CD4-positive, CD25-positive, alpha-beta regulatory T cell (primary cell): ENCODE measurements at places on chromosomes 5 and 9. TPM values are rescaled to one million over a fixed set of nuclear protein-coding genes. Genes with fewer than 3 reads are reported as not detected.

GRCh38 chr5:17216974-17217492 is 398 bp upstream of the BASP1 start:
- no peak for DNase-seq

Gene TAF1L
- polyA plus RNA-seq = not detected

GRCh38 chr9:92385477-92385876 is 18.9 kb downstream of the OGN start:
- no peak for DNase-seq

- DNase-seq = no peak
Observed at GRCh38 chr5:176133877-176134276, 104.3 kb upstream of the SIMC1 start.

Gene OSMR
- not detected for polyA plus RNA-seq

- no peak for DNase-seq
Observed at GRCh38 chr5:150044712-150045111, 41.6 kb downstream of the CSF1R start.

Gene FOXD4L6
- not detected for polyA plus RNA-seq

DNA sequence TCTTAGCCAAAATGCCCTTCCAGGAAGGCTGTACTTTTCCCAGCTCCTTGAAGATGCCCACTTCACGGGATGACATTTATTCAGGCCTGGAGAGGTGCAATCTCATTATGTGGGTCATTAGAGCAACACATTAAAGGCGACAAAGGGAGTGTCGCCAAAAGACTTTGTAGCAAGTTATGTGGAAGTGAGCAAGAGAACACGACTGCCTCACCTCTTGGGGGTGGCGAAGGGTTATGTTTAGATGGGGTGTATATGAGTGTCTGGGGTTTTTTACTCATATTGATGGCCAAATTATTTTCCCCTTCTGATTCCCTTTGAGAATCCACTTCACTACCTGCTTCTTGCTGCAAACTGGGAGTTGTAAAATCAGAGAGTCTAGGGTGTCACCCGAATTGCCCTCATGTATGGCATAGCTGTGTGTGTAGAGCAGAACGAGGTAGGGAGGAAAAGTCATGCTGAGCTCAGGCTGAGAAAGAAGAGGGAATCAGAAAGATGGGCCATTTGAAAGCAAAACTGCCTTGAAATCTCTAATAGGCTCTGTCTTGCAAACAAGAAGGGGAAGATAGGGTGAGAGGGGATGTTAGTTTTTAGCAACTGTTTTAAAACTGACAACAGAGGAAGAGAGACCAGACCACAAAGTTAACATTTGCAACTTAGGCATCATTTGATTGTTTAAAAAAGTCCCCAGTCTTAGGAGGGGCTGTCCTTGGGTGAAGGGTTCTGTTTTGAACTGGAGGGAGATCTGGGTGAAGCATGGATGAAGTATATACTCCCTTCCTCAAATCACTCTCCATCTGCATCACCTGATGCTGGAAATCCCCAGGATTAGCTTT is 97.1 kb upstream of the IL12B start:
- no peak for DNase-seq

DNA sequence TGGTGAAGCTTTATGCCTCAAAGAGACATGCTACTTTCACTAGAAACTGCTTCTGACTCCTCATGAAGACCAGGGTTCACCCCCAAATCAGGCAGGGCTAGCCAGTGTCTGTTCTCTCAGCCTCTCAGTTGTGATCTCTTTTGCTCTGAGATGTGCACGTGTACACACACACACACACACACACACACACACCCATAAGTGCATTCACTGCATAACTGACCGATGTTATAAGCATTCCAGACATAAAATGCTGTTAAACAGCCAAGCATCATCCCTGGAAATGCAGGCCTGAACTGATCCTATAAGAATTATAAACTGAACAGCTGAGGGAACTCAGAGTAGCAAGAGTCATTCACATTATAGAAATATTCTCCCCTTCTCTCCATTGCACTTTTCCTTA is 85.0 kb downstream of the FSTL4 start:
- DNase-seq = no peak

DNA sequence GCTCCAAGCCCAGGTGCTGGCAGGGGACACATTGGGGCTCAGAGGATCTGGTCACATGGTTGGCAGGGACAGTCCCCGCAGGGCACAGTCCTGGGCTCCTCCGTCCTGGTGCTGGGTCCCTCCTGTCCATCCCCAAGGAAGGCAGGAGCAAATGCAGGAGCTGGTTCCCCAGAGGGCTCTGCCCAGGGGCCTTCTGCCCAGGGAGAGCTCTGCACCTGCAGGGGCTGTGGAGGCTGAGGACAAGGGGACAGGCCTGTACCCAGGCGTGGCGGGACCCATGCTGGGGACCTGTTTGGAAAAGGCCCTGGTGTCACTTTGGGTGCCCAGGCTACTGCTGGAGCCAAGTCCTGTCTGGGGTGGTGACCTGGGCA is 7.2 kb downstream of the SPATA31E1 start:
- no peak for DNase-seq

Gene GNA14
- not detected for polyA plus RNA-seq

Gene ECPAS
- polyA plus RNA-seq = 10.0 TPM

GRCh38 chr5:167128581-167128980 is 1162.9 kb upstream of the WWC1 start:
- DNase-seq = no peak

DNA sequence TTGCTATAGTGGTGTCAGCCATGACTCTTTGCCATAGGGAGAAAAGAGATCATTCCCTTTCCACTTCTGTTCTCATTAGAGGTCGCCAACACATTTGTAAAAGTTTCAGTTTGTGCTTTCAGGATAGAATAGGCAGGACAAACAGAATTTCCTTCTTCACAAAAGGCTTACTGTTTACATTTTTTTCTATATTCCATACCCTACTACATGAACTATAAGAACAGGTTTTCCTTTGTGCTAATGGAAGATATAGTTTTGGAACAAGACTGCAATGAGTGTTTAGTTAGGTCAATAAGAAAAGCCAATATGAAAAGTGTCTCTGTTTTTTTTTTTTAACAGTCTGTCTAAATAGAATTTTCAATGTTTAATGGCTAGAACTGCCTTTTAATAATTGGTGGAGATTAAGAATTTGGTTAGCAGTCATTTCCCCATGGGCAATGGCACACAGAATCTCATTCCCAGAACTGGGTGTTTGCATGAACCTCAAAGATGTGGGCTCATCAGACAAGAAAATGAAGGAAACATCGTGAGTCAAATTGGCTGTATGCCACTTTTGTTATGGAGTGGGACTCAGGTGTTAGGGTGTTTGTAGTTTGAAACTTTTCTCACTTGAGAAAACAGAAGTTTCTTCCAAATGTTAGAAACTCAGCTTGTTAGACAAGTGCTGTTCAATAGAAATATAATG is 75.2 kb upstream of the PRLR start:
- DNase-seq = no peak

GRCh38 chr5:93088592-93089389 is 492.2 kb downstream of the NR2F1-AS1 start:
- DNase-seq = no peak

DNA sequence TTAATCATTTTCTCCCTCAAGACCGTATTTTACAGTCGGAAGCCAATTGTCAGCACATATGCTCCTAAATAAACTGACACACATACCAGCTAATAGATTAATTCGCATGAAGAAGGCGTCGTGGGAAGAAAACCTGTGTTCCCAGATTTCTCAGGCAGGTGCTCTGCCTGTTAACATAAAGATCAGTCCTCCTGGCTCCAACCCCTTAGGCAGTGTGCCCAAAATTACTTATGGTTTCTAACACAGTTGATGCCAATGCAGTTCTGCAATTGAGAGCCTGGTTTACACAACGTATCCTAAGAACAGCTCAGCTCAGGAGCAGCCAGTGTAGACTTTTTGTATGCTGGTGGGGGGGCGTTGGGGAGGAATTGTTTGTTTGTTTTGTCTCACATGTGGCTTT is 208.3 kb downstream of the ENC1 start:
- no peak for DNase-seq

DNA sequence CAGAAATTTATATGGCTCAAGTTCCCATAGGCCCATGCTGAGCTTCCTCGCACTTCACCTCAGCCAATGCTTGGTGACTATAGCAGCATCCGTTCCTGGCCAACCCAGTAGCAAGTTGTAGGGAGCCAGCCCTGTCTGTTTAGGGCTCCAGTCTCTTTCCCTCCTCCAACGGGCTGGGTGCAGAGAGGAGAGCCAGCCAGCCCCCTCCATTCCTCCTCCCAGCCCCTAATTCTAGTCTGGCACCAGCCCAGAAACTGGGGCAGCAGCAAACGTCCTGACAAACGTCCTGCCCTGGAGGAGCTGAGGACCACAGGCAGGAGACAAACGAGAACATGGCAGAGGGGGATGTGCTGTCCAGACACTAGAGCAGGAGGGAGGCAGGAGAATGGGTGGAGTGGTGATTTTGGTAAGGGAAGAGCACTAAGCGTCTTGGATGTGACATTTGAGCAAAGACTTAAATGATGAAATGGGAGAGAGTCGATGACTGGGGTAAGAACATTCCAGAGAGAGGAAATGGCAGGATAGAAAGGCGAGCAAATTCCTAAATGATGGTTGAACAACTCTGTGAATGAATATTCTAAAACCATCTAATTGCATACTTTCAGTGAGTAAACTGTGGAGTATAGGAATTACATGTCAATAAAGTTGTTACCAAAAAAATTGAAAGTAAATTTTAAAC is 222.5 kb upstream of the DAPK1 start:
- DNase-seq = no peak

Gene PCDHGB7
- not detected for polyA plus RNA-seq

DNA sequence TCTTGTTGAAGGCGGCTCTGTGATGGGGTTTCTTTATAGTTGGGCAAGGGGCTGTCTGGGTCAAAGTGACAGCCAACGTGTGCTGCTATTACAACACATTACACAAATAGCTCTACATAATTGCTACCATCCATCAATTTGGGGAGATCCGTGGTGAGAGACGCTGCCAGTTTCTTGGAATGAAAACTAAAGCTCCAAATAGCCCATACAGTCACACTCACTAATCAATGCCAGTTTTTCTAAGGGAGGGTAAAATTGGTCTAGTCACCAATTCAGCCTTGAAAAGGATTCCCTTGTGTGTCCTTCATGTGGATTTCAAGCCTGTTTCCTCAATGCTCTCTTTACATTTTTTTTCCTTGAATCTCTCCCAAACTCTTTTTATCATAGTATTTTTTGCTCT is 343.3 kb upstream of the KLF4 start:
- DNase-seq = no peak

Gene GARNL3
- not detected for polyA plus RNA-seq

DNA sequence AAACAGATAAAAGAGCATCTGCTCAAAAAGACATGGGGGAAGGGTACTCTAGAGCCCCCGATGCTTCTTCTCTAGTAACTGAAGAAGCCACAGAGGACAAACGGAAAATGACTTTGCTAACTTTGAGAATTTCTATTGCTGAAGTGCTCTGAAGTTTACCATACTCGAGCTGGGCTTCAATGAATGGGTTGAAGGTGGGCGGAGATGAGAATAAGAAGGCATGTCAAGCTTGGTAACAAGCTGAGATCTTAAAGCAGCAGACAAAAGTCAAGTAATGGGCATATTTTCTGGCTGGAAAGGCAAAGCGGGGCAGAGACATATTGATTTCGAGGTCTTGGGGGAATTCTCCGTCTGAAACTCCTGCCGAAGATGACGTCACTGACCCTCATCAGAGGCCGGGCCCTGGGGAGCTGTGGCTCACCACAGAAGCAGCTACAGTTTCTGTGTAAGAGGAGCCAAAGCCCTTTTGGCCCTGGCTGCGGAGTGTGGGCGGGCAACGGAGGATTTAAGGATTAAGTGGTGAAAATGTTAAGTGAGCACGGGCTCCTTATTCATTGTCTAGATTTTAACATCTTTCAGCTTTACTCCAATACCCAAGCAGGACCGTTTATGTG is 115.8 kb upstream of the SLIT3 start:
- DNase-seq = no peak

DNA sequence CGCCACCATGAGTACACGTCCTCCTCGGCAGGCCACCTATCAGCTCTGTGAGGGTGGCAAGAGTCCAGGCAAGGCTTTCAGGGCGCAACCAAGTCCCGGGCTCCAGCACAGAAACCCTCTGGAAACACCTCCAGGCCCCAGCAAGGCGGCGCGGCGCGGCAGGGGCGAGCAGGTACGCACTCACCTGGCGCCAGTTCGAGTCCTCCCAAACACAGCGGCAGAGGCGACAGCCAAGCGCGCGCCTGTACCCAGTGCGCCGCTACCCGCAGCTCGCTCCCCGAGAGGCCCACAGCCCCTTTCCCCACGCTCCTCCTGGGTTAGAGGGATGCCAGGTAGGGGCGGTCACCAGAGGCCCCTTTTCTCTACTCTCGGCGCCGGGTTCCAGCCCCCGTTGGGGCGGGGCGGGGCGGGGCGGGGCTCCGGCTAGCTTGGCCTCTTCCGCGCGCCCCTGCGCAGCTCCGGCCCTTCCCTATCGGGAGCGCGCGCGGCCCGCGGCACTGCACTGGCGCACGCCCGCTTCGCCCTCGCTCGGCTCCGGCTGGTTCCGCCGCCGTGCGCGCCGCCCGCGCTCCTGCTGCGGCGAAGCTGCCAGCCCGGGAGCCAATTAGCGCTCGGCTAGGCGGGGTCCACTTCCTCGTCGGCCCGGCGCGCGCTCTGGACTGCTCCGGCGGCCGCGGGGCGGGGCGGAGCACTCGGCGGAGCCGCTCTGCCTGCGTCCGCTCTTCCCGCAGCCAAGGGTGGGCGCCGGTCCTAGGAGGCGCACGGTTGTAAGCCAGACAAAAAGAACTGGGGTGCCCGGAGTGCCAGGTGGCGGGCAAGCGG is at the start of the genes NMRK1 and OSTF1:
NMRK1 (minus strand) TSS at position 332 of the 822 bp plus-strand sequence. CDS start 5,040 bp downstream, outside the sequence.
OSTF1 (plus strand) TSS at position 691 of the 822 bp plus-strand sequence. CDS start 179 bp downstream, outside the sequence.
- DNase-seq = peak; percentile 97

GRCh38 chr5:54869691-54870090 is 115.7 kb downstream of the ESM1 start:
- no peak for DNase-seq

DNA sequence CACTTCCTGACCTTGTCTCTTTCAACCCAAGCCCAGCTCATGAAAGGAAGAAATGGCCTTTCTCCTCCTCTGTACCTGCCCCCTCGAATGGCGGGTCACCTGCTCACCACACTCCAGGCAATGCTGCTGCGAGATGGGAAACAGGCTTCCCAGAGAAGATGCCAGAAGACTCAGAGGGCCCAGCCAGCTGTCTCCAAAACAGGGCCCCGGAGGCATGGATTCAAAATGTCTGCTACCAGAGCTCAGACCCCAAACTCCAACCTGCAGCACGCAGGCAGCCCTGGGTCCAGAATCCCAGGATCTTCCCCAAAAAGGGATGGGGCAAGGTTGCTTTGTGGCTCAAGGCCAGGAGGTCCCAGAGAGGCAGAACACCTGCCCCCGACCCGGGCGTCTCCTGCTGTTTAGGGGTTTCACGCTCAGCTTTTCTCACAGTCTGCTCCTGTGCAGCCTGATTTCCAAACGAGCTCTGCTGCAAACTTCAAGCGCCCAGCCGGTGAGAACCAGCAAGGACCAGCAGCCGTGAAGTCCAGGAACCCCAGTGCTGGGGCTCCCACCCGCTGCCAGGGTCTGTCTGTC is 42.5 kb downstream of the VAV2 start:
- no peak for DNase-seq
